ENCODE measurements at places on chromosomes 7 and 10.

- peak; percentile 37 for DNase-seq
Measured at GRCh38 chr7:82234457-82235049, 209.0 kb downstream of the CACNA2D1 start.

DNA sequence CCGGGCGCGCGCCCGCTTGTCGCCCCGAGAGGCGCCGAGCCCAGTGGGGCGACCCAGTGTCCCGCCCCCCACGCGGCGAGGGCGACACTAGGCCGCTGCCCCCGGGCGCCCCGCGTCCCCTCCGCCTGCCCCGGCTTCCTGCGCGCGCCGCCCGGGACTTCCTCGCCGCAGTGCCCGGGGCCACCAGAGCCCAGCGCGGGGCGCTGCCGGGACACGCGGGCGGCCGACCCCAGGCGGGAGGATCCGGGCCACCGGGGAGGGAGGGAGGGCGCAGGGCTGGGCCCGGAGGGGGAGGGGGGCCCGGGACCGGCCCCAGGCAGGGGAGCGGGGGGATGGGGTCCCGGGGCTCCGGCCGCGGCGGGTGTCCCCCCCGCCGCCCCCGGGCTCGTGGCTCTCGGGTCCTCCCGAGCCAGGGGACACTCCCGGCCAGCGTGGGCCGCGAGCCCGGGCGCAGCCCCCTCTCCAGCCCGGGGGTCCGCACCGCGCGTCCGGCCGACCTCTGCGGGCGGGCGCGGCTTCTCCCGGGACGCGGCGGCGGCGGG, 435 bp upstream of the PWWP2B start:
- no peak for DNase-seq

DNA sequence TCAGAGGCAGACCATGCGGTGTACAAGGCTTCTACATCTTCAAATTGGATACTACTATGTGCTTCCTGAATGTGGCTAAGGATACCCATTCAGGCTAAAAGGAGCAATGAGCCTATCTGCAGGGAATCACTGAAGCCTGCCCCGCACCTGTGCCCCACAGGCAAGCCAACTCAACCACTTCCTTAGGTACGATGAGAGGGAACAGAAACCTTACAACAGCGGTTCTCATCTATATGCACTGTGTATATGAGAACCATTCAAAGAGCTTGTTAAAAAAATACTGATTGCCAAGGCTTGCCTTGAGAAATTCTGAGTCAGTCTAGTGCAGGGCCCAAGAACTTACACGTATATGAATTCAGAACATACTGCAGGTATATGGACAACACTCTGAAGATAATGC, 679.6 kb downstream of the PARD3 start:
- no peak for DNase-seq

DNA sequence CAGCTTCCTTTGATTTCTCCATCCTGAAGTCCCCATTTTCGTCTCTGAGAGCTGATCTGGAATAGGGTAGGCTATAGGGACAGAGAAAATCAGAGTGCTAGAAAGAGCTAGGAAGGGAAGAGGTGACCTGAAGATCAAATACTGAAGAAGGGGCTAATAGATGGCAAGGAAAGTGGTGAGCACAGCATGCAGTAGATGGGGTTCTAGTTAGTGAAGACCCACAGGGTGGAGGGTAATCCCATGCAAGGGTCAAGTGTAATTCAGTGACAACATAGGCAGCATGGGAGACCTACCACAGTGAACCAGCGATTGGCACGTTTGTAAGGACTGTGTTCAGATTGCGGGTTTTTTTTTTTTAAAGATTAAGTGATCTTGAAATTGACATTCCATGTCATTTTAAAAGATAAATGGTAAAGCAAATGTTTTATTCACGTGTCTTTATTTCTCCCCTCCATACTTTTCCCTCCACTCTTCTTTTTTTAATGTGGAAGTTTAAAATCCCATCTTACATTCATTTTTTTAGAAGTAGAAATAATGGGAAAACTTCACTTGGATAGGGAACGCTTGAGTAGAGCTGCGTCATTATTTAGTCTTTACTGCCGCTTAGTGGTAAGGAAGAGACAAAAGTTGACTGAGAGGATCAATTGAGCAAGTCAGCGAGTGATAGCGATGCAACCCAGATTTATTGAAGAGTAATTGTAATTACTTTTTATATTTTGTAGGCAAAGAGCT, 21.0 kb upstream of the ABI1 start:
- peak; percentile 6 for DNase-seq

- DNase-seq = no peak
Measured at GRCh38 chr7:23852988-23853387, 143.0 kb downstream of the STK31 start.

- no peak for DNase-seq
Measured at GRCh38 chr10:109187677-109188076, 735.6 kb downstream of the XPNPEP1 start.

- DNase-seq = no peak
Measured at GRCh38 chr10:102267748-102268147, 22.4 kb downstream of the GBF1 start.

GRCh38 chr10:32516567-32517495, 70.9 kb downstream of the CCDC7 start:
- no peak for DNase-seq

DNA sequence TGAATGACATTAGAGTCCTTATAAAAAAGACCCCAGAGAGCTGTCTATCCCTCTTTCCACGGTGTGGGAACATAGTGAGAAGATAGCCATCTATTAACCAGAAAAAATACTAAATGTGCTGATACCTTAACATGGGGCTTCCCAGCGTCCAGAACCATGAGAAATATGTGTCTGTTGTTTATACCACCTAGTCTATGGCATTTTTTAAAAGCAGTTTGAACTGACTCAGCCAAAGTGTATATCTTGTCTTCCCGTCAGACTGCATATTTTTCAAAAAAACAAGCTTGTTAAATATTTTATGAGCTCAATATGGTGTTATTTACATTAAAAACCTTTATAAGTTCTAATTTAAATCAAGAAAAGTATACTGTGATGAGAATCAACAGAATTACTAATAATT, 255.3 kb downstream of the HGF start:
- DNase-seq = no peak

- DNase-seq = no peak
Measured at GRCh38 chr10:103512166-103512565, 18.7 kb downstream of the NEURL1 start.

- no peak for DNase-seq
Measured at GRCh38 chr7:7816084-7816483, 97.7 kb upstream of the RPA3 start.
